ENCODE measurements at places on chromosomes 2 and 18.
A peak's percentile ranks its signal among the peaks of the same experiment; 100 is the strongest.

GRCh38 chr2:187644981-187645380 lies 90.7 kb upstream of the TFPI start:
- DNase-seq = no peak

- no peak for DNase-seq
Measured at GRCh38 chr2:6103949-6104348, 411.8 kb downstream of the SOX11 start.

DNA sequence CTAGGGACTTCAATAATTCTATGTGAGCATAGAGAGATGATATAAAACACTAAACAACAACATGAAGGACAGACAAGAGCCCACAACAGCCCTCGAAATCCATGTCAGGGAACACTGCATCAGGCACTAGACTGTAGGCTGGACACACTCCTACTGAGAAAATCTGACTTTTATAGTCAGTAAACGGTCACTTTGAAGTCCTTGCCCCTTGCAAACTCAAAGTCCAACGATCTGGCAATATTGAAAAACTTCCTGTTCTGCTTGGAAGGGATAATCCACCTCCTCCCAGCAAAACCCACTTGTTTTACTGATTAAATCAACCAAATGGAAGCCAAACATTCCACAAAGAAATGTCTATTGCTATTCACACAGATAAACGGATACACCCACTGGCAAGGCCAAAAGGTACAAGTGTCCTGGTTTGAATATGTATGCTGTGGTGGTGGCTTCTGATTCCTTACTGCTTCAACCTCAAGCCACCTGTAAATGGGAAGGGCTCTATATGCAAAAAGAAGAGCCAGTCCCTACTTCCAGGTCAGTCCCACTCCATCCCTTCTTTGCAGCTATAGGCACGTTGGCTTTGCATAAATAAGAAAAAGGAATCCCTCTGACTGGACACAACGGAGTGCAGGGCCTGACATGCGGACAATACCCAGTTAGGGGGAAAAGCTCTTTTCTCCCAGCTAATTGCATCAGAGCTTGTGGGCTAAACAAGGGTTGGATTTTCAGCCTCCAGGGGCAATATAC lies 56.6 kb downstream of the STK39 start:
- DNase-seq = no peak

GRCh38 chr2:144183727-144184126 lies 336.2 kb downstream of the ZEB2 start:
- DNase-seq = peak; percentile 97

DNA sequence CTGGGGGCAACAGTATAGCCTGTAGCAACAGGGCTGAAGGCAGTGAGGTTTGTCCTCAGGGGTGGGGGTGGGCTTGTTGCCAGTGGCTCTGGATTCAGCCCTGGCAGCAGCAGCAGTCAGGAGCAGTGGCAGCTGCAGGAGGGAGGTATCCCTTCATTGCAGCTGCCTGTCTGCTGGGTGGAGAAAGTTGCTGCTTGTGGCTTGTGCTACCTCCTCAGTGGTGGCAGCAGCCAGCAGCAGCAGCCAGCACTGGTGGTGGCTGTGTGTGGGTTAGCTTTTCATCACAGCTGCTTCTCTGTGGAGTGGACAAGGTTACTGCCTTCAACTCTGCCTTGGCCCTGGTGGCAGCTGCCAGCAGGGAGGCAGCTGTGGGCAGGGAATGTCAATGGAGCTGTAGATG lies 94.9 kb downstream of the ARL6IP6 start:
- DNase-seq = no peak

- peak; percentile 63 for DNase-seq
Measured at GRCh38 chr2:99754210-99754609, 264.4 kb upstream of the REV1 start.

GRCh38 chr2:236642125-236642524 lies 72.5 kb downstream of the ACKR3 start:
- DNase-seq = peak; percentile 29

- DNase-seq = no peak
Measured at GRCh38 chr2:25089605-25090315, 47.9 kb downstream of the EFR3B start.

- DNase-seq = no peak
Measured at GRCh38 chr2:225415341-225415740, 15.8 kb downstream of the NYAP2 start.

DNA sequence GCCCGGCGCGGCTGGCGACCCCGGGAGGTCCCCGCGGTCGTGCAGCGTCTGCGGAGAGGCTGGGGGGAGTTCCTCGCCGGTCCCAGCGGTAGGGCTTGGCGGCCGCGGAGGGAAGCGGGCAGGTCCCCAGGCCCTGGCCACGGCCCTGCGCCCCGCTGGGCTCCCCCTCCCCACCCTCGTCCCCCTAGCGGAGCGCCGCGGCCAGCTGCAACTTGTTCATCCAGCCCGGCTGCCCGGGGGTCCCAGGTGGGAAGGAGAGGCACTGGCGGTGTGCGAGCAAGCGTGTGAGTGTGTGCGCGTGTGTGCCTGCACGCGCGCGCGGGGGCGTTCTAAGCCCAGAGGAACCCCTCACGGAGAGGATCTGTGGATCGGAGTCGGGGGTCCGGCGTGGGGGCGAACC lies 1.3 kb downstream of the PTPRM start:
- DNase-seq = peak; percentile 20

DNA sequence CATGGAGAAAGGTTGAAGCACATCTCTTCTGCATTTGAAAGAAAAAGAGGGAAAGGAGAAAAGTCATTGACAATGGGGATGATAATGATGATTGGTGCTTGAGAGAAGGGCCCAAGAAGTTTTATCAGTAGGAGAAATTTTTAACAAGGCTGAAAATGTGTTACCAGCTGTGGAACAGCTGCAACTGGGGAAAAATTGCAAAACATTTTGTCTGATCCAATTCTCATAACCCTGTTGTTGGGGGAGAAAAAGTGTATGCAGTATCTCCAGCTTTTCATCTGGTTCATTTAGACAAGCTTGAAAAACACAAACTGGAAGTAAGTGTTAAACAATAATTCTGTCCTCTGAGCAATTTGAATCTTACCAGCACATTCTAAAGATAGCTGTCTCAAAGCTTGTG lies 92.7 kb downstream of the CSRNP3 start:
- DNase-seq = peak; percentile 3

DNA sequence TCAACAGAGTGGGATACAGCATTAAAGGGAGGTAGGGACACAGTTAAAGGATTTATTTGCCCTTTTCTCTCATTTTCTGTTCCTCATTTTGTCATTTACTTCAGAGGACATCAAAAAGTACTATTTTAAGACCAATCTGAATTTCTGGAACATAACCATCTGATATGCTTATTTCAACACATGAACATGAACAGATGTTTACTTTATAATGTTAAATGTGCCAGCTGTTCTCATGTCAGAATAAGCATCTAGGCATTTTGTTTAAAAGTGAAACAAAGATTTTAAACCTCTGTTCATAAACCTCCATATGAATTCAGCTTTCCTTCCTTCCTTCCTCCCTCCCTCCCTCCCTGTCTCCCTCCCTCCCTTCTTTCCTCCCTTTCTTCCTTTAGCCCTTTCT lies 677.7 kb downstream of the CNTNAP5 start:
- no peak for DNase-seq

DNA sequence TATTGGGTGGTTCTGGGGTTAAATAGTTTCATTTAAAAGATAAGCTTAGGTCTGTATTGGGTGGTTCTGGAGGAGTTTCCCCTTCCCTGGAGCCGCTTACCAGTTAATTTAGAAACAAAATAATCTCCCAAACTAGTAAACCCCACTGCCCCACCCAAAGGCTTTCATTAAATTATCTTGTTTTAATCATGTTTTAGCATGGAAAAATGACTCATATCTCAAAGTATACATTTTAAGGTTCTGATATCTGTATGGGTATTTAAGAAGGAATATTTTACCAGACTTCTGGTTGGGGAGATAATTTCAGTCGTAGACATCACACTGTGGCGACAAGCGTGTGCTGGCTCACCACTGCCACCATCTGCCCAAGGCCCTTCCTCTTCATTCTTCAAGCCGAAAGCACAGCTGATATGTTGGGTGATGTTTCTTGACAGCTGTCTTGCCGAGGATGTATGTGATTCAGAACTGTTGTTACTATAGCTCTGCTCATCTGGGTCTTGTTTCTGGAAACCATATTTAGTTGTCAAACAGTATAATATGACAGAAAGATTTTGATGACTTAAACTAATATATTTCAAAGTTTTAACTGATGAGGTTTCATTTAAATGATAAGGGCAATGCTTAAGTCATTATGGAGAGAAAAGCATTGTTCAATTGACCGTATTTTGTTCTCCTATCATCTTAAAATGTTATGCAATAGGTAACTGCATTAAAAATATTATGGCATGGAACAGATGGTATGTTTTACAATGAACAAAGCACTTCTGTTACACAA lies 5.1 kb downstream of the FIGLA start:
- no peak for DNase-seq

- peak; percentile 85 for DNase-seq
Measured at GRCh38 chr2:23900541-23901322, 26.2 kb downstream of the ATAD2B start.

GRCh38 chr2:237205043-237205541 lies 119.4 kb downstream of the COPS8 start:
- no peak for DNase-seq

GRCh38 chr2:40062381-40062780 lies 283.3 kb upstream of the THUMPD2 start:
- no peak for DNase-seq

DNA sequence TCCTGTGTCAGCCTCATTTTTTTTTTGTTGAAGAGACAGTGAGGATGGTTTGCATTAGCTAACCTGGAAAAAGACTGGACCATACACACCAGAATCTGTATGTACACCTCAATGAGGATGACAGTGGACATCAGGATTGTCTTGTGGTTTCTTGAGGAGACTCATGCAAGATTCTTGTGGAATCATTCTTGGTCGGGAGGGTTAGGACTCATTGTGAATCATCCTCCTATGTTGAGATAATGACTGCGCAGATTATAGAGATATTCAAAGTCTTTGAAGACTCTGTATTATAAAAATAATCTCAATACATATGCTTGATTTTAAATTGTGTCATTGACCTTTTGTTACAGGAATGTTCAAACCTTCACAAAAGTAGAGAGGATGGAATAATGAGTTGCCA lies 49.1 kb upstream of the DOCK10 start:
- peak; percentile 68 for DNase-seq

GRCh38 chr2:726169-726568 lies 49.0 kb upstream of the TMEM18 start:
- no peak for DNase-seq

DNA sequence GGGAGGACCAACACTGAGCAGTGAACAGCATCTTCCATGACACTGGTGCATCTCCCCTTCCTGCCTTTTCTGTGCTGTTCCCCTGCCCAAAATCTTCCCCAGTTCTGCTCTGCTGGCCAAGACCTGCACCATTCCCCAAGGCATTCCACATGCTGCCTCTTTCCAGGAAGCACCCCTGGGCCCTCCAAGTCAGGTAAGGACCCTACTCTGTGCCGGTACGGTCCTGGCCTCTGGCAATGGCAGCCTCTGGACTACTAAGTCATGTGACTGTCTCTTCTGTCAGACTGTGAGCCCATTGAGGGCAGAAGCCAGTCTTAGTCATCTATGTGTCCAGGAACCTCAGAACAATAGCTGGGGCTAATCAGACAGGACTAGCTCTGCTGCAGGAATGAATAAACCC lies 282.0 kb downstream of the MYCN start:
- no peak for DNase-seq

GRCh38 chr18:22320771-22321170 lies 96.9 kb downstream of the CTAGE1 start:
- no peak for DNase-seq

GRCh38 chr18:73164430-73164829 lies 296.6 kb upstream of the NETO1 start:
- no peak for DNase-seq

DNA sequence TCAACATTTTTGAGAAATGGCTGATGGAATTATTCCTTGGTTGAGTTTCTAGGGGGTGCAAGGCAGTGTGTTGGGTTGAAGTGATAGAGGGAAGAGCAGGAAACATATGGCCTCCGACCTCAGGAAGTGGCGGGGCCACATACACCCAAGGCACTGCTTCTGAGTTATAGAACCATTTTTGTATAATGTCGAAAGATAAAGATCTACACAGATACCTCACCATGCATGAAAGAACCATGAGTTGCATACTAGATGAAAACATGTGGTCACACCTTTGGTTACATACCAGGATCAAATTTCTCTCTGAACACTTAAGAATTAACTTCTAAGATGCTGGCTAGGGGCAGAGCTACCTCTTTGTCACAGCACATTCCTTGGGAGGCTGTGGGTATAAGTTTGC lies 23.2 kb downstream of the LAMA3 start:
- no peak for DNase-seq

DNA sequence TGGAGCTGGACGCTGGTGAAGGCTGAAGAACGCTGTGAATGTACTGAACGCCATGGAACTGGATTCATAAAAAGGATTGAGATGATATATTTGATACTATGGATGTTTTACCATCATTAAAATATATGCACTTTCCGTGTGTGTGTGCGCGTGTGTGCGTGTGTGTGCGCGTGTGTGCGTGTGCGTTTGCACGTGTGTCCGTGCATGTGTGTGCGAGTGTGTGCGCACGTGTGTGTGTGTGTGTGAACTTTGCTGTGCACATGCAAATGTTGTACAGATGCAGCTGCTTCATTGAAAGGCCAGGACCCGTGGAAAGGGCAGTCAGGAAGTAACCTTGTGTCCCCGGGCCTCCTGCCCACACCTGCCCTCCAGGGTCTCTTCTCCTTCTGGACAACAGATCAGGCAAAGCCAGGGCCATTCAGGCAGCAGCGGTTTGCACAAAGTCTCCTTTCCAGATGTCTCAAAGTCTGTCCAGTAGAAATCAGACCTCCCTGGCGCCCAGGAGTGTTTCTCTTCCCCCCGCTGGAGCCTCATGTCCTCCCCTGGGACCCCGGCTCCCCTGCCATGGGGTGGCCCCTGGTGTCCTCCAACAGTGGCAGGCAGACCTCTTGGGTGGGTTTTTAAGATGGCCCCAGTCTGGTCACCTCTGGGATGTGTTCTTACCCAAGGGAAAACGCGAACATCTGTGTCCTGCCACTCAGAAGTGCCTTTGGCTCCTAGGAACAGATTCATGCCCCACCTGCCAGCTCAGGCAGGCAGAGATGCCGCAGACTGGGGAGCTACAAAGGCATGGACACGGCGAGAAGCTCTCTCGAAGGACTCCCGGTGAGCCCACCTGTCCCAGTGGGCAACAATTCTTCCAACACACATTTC lies 86.1 kb upstream of the GPC1 start:
- DNase-seq = no peak

- no peak for DNase-seq
Measured at GRCh38 chr2:66899648-66900047, 464.7 kb downstream of the MEIS1 start.

GRCh38 chr18:79056827-79057367 lies 12.3 kb upstream of the ATP9B start:
- no peak for DNase-seq

DNA sequence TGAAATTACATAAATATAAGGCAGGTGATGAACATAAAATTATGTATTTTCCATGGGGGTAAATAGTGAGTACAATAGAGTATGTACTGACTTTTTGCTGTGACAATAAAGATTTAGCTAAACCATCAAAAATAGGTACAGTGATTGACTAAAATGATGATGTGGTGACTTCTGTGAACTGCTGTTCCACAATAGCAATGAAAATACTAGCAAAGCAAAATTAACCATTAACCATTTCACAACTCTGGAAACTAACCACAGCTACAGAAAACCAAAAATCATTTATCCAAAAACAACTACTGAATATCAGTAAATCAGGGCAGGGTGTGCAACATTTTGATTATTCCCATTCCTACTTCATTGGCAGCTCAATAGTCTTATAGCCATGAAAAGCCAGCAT lies 161.4 kb upstream of the GYPC start:
- no peak for DNase-seq

GRCh38 chr18:33577685-33578517 lies at the start of gene ASXL3:
Gene ASXL3 (plus strand): TSS chr18:33578219. CDS start chr18:33578632, 413 bp downstream.
- DNase-seq = peak; percentile 1
